ENCODE measurements at places on chromosomes 2 and 18.

DNA sequence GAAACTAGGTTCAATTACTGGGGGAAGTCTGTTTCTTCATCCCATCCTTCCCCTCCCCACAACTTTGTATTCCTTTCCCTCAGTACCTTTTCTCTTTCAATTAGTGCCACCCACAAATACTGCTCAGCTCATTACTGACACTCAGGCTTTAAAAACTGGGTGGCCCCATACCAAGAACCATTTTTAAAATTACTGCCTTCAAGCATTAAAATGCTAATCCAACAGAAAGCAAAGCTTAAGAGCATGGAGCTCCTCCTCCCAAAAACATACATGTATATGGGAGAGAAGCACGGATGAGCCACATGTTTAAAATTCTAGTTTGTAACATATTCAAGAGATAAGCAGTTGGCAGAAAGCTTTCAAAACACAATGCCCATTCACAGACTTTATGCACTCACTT is 44.0 kb downstream of the IRS1 start:
- no peaks in the 10 kb centered on the region for H3K27me3 ChIP-seq
- no peaks in the 10 kb centered on the region for H3K36me3 ChIP-seq
- H3K4me3 ChIP-seq = no peak overlapping the region
- H3K27ac ChIP-seq = peak overlapping the region; percentile 71

GRCh38 chr2:11716689-11717321 is 29.6 kb upstream of the LPIN1 start:
- peak; percentile 63 for DNase-seq
- no peak overlapping the region for H3K4me3 ChIP-seq
- no peaks in the 10 kb centered on the region for H3K36me3 ChIP-seq

GRCh38 chr18:41732356-41732755 is 222.7 kb upstream of the PIK3C3 start:
- no peak for DNase-seq
- H3K36me3 ChIP-seq = no peaks in the 10 kb centered on the region
- H3K27me3 ChIP-seq = no peaks in the 10 kb centered on the region
- no peak overlapping the region for H3K27ac ChIP-seq

DNA sequence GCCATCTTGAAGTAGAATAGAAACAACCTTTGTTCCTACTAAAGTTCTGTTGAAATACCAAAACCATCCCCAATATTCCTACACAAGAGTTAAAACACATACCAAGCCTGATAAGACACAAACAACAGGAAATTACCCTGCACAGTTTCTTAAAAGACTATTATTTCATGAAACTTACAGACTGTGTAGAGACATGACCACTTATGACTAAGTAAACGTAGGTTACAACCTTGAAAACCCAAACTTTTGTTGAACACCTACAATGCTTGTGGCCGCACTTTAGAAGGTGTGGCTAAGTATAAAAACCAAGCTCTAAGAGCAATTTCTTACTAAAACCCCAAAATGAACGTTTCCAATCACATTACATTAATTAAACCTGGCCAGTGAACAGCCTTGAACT is 2.0 kb downstream of the SMAD2 start:
- DNase-seq = no peak
- no peaks in the 10 kb centered on the region for H3K36me3 ChIP-seq
- no peak overlapping the region for H3K4me3 ChIP-seq
- no peak overlapping the region for H3K27ac ChIP-seq
- H3K27me3 ChIP-seq = no peaks in the 10 kb centered on the region
- no peaks in the 10 kb centered on the region for H3K4me1 ChIP-seq

GRCh38 chr2:72147303-72147971 is at the start of gene CYP26B1:
Gene CYP26B1, minus strand, starts transcription at chr2:72147862. Its CDS starts 28 bp downstream, at chr2:72147834.
- no peaks in the 10 kb centered on the region for H3K27me3 ChIP-seq
- peaks cover 11% of the 10 kb centered on the region for H3K4me1 ChIP-seq
- H3K27ac ChIP-seq = no peak within 1 kb of the TSS

DNA sequence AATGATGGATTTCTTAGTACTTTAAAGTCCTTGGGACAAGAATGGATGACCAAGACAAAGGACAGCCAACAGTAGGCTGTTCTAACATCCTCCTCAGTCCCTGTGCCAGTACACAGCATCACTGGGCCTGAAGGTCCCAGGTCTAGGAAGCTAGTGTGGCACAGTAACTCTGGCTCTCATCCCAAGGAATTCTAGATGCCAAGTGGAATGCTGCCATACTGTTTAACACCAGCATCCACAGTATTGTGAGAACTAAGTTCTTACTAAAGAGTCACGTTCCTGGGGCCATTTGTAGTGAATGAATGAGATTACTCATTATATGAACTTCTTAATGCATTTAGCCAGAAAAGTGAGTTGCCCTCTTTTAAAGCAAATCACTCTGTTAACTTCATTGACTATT is 68.2 kb upstream of the LYPD1 start:
- DNase-seq = no peak
- H3K36me3 ChIP-seq = no peaks in the 10 kb centered on the region
- H3K27me3 ChIP-seq = no peaks in the 10 kb centered on the region
- no peak overlapping the region for H3K4me3 ChIP-seq
- H3K27ac ChIP-seq = no peak overlapping the region

GRCh38 chr18:12500986-12501385 is 93.3 kb downstream of the PRELID3A start:
- no peaks in the 10 kb centered on the region for H3K36me3 ChIP-seq
- H3K4me1 ChIP-seq = no peaks in the 10 kb centered on the region
- H3K4me3 ChIP-seq = no peak overlapping the region
- DNase-seq = no peak

All from ovary (tissue), 10 donors.